Stomach (tissue), 19 donors: ENCODE measurements at places on chromosomes 12 and 14. TPM values are rescaled to one million over a fixed set of nuclear protein-coding genes. Genes with fewer than 3 reads are reported as not detected.

- H3K4me3 ChIP-seq, result no peak overlapping the region
- no peaks in the 10 kb centered on the region for H3K36me3 ChIP-seq
- no peaks in the 10 kb centered on the region for H3K27me3 ChIP-seq
Measured at GRCh38 chr14:79727900-79728299, 483.4 kb downstream of the DIO2 start.

DNA sequence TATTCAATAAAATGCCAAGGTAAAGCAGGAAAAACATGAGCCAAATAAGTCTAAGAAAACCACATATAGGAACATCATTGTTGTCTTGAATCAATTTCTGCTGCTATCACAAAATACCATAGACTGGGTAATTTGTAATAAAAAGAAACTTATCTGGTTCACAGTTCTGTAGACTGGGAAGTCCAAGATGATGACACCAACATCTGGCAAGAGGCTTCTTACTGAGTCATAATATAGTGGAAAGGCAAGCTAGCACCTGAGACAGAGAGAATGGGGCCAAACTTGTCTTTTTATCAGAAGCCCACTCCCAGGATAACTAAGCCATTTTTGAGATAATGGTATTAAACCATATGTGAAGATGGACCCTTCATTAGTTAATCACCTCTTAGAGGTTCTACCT lies 975.9 kb downstream of the FLRT2 start:
- H3K4me3 ChIP-seq, result no peak overlapping the region
- no peaks in the 10 kb centered on the region for H3K4me1 ChIP-seq
- no peaks in the 10 kb centered on the region for H3K36me3 ChIP-seq

DNA sequence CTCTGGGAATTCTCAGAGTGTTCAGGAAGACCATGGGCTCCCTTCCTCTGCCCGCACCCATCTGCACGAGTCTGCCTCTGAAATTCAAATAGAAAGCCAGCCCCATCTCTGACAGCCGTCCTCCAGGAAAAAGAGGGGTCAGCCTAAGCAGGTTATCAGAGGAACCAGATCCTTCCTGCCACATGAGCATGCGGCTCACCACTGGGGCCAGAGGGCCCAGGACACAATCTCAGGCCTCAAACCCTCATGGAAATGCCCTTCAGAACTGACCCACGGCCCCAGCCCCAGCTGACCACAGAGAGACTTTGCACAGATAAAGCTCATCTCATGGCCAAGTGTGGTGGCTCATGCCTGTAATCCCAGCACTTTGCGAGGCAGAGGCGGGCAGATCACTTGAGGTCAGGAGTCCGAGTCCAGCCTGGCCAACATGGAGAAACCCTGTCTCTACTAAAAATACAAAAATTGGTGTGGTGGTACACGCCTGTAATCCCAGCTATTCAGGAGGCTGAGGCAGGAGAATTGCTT lies 23.2 kb downstream of the PXN start:
- peaks cover 35% of the 10 kb centered on the region for H3K4me1 ChIP-seq
- H3K27me3 ChIP-seq, result no peaks in the 10 kb centered on the region

DNA sequence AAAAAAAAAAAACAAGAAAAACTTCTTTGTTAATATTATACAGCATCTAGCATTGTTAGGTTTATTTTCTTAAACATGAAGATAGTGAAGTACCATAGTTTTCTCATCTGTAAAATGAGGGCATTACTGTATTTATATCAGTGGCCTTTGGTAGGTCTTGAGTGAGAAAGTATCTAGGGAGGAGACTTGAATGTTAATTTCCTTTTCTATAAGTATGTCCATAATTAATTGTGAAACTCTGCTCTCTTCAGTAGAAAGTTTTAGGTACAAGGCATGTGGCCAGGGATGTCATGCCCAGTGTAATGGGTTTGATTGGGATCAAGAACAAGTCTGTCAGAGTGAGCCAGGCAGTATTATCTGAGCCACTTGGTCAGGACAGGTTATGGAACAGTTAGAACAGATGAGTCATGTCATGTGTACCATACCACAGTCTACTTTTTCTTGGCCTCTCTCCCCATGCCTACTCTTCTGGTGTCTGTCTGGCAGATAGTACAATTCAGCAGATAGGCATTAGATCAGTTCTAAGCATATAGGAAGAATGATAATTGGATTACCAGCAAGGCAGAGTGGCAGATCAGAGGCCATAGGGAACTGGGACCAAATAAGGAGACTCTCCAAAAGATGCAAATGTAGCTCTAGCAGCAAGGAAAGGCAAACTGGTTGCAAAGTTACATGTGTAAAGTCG lies 30.4 kb downstream of the FBXO34 start:
- no peak for DNase-seq
- no peak overlapping the region for H3K27ac ChIP-seq
- no peaks in the 10 kb centered on the region for H3K27me3 ChIP-seq
- H3K4me3 ChIP-seq, result no peak overlapping the region
- peaks cover 8% of the 10 kb centered on the region for H3K36me3 ChIP-seq

- H3K36me3 ChIP-seq, result no peaks in the 10 kb centered on the region
- no peaks in the 10 kb centered on the region for H3K4me1 ChIP-seq
- H3K4me3 ChIP-seq, result no peak overlapping the region
- DNase-seq, result no peak
- H3K27ac ChIP-seq, result no peak overlapping the region
Measured at GRCh38 chr14:90981636-90982035, 78.8 kb downstream of the RPS6KA5 start.

- H3K4me3 ChIP-seq, result no peak overlapping the region
- H3K36me3 ChIP-seq, result no peaks in the 10 kb centered on the region
- no peak overlapping the region for H3K27ac ChIP-seq
- no peaks in the 10 kb centered on the region for H3K27me3 ChIP-seq
- H3K4me1 ChIP-seq, result no peaks in the 10 kb centered on the region
Measured at GRCh38 chr12:3683670-3684069, 69.2 kb downstream of the CRACR2A start.

GRCh38 chr14:85205875-85206274 lies 324.1 kb upstream of the FLRT2 start:
- no peak overlapping the region for H3K27ac ChIP-seq
- no peaks in the 10 kb centered on the region for H3K4me1 ChIP-seq
- H3K4me3 ChIP-seq, result no peak overlapping the region
- H3K36me3 ChIP-seq, result no peaks in the 10 kb centered on the region
- no peak for DNase-seq
- no peaks in the 10 kb centered on the region for H3K27me3 ChIP-seq

GRCh38 chr14:78519863-78520262 lies 349.7 kb downstream of the NRXN3 start:
- H3K27me3 ChIP-seq, result no peaks in the 10 kb centered on the region
- H3K36me3 ChIP-seq, result no peaks in the 10 kb centered on the region
- no peak overlapping the region for H3K4me3 ChIP-seq

GRCh38 chr12:53097564-53098353 lies at the start of gene IGFBP6:
Gene IGFBP6 (plus strand): TSS chr12:53097667. CDS start chr12:53097718, 51 bp downstream.
- H3K27me3 ChIP-seq, result peaks cover 22% of the 10 kb centered on the region
- peak; percentile 55 for DNase-seq
- peak within 1 kb of the TSS; percentile 80 for H3K27ac ChIP-seq

GRCh38 chr14:99566009-99566389 lies 38.0 kb downstream of the CCDC85C start:
- H3K36me3 ChIP-seq, result no peaks in the 10 kb centered on the region
- no peaks in the 10 kb centered on the region for H3K27me3 ChIP-seq
- peak; percentile 77 for DNase-seq
- H3K4me1 ChIP-seq, result peaks cover 89% of the 10 kb centered on the region
- no peak overlapping the region for H3K4me3 ChIP-seq
- H3K27ac ChIP-seq, result peak overlapping the region; percentile 73

- no peaks in the 10 kb centered on the region for H3K36me3 ChIP-seq
- H3K4me1 ChIP-seq, result peaks cover 58% of the 10 kb centered on the region
- no peak for DNase-seq
- H3K27me3 ChIP-seq, result no peaks in the 10 kb centered on the region
Measured at GRCh38 chr12:25995906-25996305, 37.4 kb downstream of the RASSF8 start.

Gene OAS3
- 7.1 TPM for polyA plus RNA-seq

Gene TRIM9
- 1.2 TPM for polyA plus RNA-seq

Gene CLEC9A
- polyA plus RNA-seq, result 0.20 TPM

Gene CMA1
- polyA plus RNA-seq, result not detected

Gene SPX
- polyA plus RNA-seq, result 0.92 TPM

Gene PIP4P1
- polyA plus RNA-seq, result 30.5 TPM

Gene GCN1
- polyA plus RNA-seq, result 14.5 TPM

Gene TMPRSS12
- polyA plus RNA-seq, result not detected

Gene PARP11
- 3.1 TPM for polyA plus RNA-seq

Gene PROX2
- polyA plus RNA-seq, result not detected

Gene CCDC38
- not detected for polyA plus RNA-seq

Gene MFAP5
- 20.6 TPM for polyA plus RNA-seq

Gene SPRING1
- polyA plus RNA-seq, result 11.6 TPM
